ENCODE measurements at places on chromosomes 7 and 10.
A peak's percentile ranks its signal among the peaks of the same experiment; 100 is the strongest.

DNA sequence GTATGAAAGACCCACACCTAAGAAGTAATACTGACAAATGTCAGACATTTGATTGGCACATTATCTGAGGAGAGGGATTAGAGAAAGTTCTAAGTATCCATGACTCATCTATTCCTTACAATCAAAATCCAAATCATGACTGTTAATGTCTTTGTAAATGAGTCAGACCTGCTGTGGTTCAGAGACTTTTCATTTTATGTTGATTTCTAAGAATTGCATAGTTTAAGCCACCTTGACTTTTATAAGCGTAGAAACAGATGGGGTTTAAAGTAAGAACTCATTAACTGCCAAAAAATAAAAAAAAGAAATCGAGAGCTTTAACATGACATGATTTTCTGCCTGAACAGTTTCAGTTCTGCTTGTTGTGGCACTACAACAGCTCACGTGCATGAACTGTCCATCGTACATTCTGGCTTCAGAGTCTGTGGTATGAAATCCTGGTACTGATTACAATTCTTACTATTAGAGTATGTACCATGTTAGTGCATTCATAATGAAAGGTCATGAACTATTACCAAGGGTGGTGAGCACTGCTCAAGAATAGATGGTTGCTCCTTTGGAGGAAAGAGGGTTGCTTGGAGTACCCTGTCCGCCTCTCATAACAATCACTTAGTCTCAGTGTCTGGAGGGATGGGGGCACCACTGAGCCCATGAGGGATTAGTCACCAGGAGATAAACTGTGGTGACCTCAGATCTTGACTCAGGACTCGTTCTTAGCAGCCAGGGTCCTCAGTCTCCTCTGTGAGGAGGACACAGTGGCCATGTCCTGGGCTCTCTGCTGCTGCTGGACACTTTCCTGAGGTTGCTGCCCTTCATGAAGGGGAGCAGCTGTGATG lies 42.2 kb downstream of the ACSM6 start:
- H3K36me3 ChIP-seq, result peaks cover under 1% of the 10 kb centered on the region
- H3K27me3 ChIP-seq, result peaks cover 6% of the 10 kb centered on the region
- H3K4me1 ChIP-seq, result peaks cover 24% of the 10 kb centered on the region
- H3K4me3 ChIP-seq, result peak overlapping the region; percentile 17
- DNase-seq, result peak; percentile 55

- peaks cover 30% of the 10 kb centered on the region for H3K4me1 ChIP-seq
- DNase-seq, result no peak
- H3K4me3 ChIP-seq, result no peak overlapping the region
- peaks cover 9% of the 10 kb centered on the region for H3K27me3 ChIP-seq
- peaks cover 2% of the 10 kb centered on the region for H3K36me3 ChIP-seq
These were observed 8.8 kb upstream of the LAMB4 start for GRCh38 chr7:108138911-108139310.

DNA sequence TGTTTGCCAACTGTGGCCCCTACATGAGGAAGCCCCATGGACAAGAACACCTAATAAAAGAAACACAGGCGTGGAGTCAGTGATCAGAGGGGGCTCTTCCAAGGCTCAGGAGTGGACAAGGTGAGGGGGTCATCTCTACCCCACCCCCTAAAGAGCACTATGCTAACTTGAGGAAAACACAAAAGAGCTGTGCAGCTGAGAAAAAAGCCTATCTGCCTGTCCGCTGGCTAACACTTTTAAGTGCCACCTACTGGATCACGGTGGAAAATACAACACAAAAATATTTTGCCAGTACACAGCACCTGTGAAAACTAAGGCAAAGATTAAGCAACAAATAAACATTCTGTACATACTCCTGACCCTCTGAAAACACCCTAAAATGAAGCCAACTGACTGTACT lies 53.1 kb upstream of the COBL start:
- H3K4me1 ChIP-seq, result no peaks in the 10 kb centered on the region
- no peak for DNase-seq
- H3K36me3 ChIP-seq, result no peaks in the 10 kb centered on the region
- H3K27me3 ChIP-seq, result no peaks in the 10 kb centered on the region

GRCh38 chr7:69654849-69655707 lies 56.8 kb downstream of the AUTS2 start:
- H3K27ac ChIP-seq, result no peak overlapping the region
- H3K36me3 ChIP-seq, result no peaks in the 10 kb centered on the region
- no peaks in the 10 kb centered on the region for H3K4me1 ChIP-seq
- H3K4me3 ChIP-seq, result no peak overlapping the region
- no peaks in the 10 kb centered on the region for H3K27me3 ChIP-seq
- DNase-seq, result no peak

GRCh38 chr7:92613720-92614119 lies 23.5 kb upstream of the FAM133B start:
- H3K4me1 ChIP-seq, result peaks cover 23% of the 10 kb centered on the region
- H3K27me3 ChIP-seq, result no peaks in the 10 kb centered on the region

DNA sequence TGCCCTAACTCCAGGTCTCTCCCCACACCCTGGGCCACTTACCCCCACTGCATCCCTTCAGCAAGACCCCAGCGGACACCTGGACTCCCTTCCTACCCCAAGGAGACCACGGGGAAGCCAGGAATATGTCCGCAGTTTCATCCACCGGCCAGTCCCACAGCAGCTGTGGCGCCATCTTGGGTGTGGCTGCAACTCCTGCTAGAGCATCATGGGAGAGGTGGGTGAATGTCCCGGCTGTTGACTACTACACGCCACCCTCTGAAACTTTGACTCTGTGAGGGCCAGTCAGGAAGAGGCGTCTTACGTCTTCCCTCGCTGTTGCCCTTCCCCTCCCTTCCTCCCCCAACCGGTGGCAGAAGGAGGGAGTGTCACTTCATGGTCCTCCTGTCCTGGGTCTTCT lies 238.3 kb upstream of the RNF32 start:
- H3K4me1 ChIP-seq, result no peaks in the 10 kb centered on the region
- H3K36me3 ChIP-seq, result no peaks in the 10 kb centered on the region
- no peak for DNase-seq
- H3K4me3 ChIP-seq, result no peak overlapping the region
- peaks cover 8% of the 10 kb centered on the region for H3K27me3 ChIP-seq

DNA sequence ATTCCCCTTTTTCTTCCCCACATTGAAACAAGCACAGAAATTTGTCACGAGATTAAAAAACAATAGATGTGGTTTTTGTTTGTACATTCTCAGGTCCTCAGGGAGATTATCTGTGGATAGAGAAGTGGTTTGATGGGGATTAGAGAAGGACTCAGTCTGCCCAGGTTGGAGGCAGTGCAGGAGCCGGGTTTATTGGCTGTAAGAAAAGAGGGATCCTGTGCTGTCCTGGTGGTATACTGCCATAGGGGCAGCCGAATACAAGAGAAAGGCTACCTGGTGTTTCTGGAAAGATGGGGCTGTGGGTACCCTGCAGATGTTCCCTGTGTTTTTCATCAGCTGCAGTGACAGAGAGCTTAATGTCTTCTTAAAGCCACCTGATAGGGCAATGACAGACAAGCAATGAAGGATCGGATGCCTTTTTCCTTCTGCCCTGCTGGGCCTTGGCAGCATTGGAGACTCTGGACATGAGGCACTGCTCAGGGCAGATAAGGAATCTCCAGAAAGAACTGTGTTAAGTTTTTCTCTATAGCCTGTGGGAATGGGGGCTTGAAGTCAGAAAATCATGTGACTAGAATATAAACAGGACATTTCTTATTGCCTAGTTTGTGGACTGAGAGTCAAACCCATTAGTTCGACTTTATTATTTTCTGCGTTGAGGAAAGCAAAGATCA lies 18.1 kb upstream of the GPR141 start:
- no peak overlapping the region for H3K27ac ChIP-seq
- no peaks in the 10 kb centered on the region for H3K27me3 ChIP-seq
- no peaks in the 10 kb centered on the region for H3K36me3 ChIP-seq
- no peaks in the 10 kb centered on the region for H3K4me1 ChIP-seq
- H3K4me3 ChIP-seq, result no peak overlapping the region

DNA sequence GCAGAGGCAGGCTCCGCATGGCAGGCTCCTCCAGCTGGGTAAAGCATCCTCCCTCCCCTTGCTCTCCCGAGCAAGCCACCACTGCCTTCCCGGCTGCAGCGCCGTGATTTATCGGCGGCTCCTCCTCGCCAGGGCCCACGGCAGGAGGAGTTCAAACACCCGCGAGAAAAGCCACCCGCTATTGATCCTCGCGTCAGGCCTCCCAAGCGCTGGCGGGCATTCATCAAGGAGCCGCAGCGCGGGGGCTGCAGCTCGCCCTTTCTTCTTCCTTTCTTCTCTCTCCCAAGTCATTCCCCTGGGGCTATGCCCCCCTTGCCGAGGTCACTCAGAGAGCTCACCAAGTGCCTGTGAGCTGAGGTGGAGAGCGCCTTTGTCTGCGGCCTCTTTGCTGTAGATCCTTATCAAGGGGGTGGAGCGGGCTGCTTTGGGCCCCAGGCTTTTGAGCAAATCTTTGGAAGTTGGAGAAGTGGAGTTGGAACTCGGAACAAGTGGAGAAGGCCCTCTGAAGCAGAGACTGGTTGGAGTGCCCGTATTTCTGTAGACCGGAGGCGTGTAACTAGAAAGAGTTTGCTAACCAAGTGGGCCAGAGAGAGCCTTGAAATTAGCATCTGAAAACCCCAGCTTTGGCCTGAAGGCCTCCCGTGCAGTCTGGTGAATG lies 107.2 kb upstream of the PPIF start:
- peaks cover 14% of the 10 kb centered on the region for H3K36me3 ChIP-seq
- no peak for DNase-seq
- no peak overlapping the region for H3K4me3 ChIP-seq
- no peak overlapping the region for H3K27ac ChIP-seq
- no peaks in the 10 kb centered on the region for H3K27me3 ChIP-seq

DNA sequence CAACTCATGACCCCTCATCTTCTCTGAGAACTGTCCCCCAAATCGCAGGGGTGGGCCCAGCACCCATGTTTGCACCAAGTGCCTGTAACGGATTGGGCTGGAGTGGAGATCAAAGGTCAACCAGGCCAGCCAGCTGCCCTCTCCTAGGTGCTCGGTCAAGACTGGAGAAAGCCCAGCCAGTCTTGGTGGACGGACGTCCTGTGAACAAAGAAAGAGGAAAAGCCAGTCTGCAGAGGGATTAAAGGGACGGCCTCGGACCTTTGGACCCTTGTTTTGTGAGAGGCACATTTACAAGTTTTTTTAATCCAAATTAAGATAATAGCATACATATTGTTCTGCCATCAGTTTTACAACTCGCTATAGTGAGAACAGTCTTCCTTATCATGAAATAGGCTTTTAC lies 31.7 kb upstream of the GALNTL5 start:
- H3K27me3 ChIP-seq, result peaks cover 9% of the 10 kb centered on the region
- H3K27ac ChIP-seq, result no peak overlapping the region
- peaks cover 9% of the 10 kb centered on the region for H3K4me1 ChIP-seq
- H3K4me3 ChIP-seq, result no peak overlapping the region
- no peak for DNase-seq

DNA sequence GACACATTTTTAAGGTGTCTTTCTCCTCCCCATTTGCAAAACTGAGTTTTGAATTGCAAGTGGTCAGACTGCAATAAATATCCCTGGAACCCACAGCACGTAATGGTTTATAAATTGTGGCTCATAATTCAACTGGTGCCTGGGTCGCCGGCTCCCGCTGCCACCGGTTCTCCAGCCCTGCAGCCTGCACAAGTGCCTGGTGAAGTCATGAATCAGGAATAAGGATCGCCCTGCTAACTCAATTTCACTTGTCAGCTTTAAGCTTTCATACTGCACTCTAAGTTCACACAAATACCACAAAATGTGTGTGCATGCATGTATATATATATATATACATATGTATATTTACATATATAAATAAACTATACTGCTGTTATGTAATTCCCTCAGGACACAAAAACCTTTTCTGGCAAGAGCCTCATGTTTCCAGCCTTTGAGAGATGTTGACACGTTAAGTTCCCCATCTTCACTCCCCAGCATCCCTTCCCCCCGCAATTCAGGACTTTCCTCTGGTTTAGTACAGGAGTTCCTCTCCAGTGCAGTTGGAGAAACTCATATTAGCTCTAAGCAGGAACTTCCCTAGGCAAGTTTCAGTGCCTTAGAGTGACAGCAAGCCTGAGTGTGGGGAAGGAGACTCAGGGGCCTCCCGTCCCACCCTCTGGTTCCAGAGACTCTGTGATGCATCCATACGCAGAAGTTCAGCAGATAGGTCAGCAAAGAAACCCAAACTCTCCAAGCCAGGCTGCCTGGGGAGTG lies 129.2 kb upstream of the UNC5B start:
- no peaks in the 10 kb centered on the region for H3K36me3 ChIP-seq
- no peaks in the 10 kb centered on the region for H3K4me1 ChIP-seq
- no peak overlapping the region for H3K4me3 ChIP-seq
- no peaks in the 10 kb centered on the region for H3K27me3 ChIP-seq

DNA sequence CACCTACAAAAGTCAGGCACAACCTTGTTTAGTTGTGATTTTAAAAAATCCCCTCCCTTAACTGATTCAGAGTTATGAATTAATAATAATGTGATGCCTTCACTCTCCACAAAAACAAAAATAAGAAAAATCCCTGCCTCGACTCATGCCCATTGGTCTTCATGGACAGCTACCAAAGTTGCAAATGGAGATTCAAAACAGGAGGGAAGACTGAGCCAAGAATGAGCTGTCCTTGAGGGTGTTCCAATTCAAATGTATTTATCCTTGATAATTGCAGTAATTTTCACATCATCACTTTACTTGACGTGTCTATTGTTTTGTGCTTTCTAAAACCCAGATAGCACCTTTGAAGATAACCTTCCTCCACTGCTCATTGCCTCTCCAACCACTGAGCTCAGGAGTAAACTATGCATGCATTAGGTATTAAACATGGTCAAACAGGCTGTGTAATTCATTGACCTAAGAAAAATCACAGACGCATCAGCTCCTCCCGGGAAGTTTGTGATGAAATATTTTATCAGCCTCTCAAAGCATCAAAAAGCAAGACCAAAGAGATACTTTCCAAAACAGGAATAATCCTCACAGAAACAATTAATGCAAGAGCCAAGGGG lies 712.7 kb upstream of the IGFBP3 start:
- no peak for DNase-seq
- H3K4me3 ChIP-seq, result no peak overlapping the region
- no peak overlapping the region for H3K27ac ChIP-seq
- no peaks in the 10 kb centered on the region for H3K4me1 ChIP-seq
- no peaks in the 10 kb centered on the region for H3K36me3 ChIP-seq
- H3K27me3 ChIP-seq, result no peaks in the 10 kb centered on the region

Measured in activated CD8-positive, alpha-beta T cell treated with anti-CD3 and anti-CD28 coated beads for 36 hours (primary cell).